HEK293T (cell line): ENCODE measurements at places on chromosomes 4 and X.

GRCh38 chrX:153642051-153642654, 4.8 kb upstream of the DUSP9 start:
- DNase-seq, result peak; percentile 51

DNA sequence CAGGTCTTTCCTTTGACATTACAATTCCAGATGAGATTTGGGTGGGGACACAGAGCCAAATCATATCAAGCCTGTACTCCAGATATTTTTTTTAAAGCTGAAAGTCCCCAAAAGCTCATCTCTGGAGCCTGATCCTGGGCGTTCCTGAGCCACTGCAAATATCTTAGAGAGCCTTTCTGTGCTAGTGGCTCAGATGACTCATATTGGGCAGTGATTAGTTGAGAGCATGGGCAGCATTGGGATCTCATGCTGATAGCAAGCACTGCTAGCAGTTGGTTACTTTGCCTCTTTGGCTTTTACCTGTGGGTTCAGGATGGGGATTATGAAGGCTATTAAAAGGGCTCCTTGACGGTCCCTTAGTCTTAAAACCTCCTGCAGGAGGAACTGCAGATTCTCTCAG, 51.4 kb upstream of the SCRG1 start:
- DNase-seq, result no peak

DNA sequence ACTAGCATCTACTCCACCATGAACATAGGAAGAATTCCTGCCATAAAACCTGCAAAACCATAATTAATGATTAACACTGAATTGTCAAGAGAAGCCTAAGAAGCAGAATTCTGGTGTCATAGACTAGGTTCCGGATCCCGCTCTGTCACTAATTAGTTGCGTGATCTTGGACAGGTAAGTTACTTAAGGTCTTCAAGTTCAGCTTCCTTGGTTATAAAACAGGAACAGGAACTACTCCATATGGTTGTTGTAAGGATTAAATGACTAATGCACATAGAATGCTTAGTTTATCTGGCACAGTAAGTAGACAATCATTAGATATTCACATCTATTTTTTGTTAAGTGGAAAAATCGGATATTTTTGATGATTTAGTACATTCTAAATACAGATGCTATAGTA, 14.3 kb downstream of the G3BP2 start:
- DNase-seq, result no peak

DNA sequence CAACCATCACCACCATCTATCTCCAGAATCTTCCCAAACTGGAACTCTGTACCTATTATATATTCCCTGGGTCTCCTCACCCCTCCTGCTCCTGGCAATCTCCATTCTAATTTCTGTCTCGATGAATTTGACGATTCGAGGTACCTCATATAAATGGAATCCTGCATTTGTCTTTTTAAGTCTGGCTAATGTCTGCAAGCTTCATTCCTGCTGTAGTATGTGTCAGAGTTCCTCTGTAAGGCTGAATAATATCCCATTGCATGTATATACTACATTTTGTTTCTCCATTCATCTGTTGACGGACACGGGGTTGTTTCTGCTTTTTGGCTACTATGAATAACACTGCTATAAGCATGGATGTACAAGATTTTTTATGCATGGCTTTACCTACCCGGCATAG, 19.5 kb downstream of the PRKG2 start:
- no peak for DNase-seq

DNA sequence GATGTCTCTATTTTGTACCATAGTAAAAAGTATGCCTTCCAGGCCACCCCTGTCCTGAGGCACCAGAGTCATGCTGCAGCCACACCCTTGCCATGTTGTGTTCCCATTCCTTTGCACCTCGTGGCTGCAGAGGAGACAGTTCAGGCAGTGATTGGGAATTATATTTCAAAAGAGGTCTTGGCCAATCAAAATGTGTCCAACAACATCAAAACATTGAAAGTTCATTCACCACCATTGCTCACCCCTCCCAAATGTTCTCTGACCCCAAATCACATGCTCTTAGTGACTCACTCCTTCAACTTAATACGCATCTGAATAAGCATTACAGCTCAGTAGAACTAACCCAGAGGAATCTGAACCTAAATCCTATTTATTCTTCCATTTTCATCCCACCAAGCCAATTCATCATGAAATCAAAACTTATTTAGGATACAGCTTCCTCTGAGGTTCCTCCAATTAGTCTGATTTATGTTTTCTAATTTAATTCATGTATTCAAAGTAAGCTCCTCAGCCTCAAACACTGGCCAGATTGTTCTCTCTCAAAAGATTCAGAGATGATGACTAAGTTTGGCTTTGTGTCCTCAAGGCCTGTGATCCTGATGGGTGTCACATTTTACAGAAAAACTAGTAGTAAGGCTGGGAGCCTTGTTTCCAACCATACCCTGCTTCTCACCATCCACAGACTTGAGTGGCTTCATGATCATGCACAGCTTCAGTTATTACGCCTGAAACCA, 323.2 kb upstream of the INTU start:
- no peak for DNase-seq

DNA sequence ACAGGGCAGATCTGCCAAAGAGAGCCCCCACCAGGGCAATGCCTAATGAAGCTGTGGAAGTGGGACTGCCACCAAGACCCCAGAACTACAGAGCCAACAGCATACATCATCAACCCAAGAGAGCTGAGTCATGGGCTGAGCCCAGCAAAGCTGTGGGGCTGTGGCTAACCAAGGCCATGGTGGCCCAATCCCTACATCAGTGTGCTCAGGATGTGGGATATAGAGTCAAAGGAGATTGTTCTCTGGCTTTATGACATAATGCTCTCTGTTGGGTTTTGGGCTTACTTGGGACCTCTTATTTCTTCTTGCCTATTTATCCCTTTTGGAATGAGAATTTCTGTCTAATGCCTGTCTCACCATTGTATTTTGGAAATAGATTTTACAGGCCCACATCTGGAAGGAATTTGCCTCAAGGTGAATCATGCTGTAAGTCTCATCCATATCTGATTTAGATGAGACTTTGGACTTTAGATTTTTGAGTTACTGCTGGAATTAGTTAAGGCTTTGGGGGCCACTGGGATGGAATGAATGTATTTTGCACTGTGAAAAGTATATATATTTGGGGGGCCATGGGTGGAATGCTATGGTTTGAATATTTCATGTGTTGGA, 5.4 kb upstream of the PRDM5 start:
- DNase-seq, result no peak

DNA sequence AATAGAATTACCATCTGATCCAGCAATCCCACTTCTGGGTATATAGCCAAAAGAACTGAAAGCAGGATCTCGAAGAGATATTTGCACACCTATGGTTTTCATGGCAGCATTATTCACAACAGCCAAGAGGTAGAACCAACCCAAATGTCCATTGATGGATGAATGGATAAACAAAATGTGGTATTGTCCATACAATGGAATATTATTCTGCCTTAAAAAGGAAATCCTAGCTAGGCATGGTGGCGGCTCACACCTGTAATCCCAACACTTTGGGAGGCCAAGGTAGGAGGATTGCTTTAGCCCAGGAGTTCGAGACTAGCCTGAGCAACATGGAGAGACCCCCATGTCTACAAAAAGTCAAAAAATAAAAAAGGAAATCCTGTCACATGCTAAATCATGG, 27.3 kb downstream of the SAT1 start:
- no peak for DNase-seq

- no peak for DNase-seq
Measured at GRCh38 chr4:88143504-88143903, 14.9 kb downstream of the ABCG2 start.

- DNase-seq, result peak; percentile 62
Measured at GRCh38 chr4:157204634-157205244, 15.8 kb upstream of the GRIA2 start.

GRCh38 chr4:41602886-41603498, 65.0 kb downstream of the LIMCH1 start:
- no peak for DNase-seq

GRCh38 chrX:100747703-100748102, 15.8 kb upstream of the SYTL4 start:
- DNase-seq, result no peak

DNA sequence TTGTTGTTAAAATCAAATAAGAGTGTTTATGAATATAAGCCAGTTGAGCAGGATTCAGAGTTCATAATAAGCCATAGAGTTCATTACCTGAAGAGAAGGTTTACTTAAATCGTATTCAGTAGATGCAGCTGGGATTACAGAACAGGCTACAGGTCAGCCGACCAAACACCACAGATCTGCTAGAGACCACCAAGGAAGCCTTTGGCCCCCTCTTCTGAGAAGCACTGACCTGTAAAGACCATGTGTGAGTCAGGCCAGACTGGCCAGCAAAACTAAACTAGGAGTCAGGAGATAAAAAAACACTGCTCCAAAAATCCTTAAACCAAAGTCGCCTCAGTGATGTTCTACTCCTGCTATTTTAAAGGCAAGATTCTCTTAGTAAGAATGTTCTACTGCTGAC, 1125.5 kb downstream of the FAT4 start:
- DNase-seq, result no peak

DNA sequence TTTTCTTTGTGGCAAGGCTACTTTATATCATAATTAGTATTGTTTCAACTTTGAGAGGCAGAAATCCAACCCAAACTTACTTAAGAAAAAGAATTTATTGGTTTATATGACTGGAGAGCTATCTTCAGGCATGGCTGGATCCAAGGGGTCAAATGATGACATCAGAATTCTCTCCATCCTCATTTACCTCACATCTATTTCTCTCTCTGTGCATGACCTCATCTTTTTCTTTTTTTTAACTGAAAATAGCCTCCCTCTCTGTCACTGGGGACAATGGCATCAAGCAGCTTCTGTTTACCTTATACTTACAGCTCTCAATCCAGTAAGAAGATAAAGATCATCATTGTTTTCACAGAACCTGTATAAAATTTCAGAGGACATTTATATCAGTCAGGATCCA, 12.0 kb upstream of the EXOC1L start:
- DNase-seq, result no peak

GRCh38 chrX:22748093-22748999, 251.4 kb upstream of the DDX53 start:
- DNase-seq, result peak; percentile 57

DNA sequence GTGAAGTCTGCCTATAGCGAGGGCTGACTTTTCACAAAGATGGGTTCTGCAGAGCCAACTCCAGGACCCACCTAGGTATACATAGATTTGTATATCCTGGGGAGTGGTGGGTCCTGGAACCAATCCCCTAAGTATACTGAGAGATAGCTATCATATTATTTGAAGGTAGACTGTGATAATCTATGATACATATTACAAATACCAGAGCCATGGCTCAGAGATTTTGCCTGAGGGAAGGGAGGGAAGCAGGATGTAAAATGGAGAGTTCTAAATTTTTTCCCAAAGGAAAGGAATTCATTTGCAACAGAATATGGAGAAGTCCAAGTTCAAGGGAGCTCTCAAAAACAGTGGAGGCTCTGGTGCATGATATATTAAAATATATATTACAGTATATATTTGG, 7.2 kb downstream of the TCEAL3 start:
- no peak for DNase-seq

DNA sequence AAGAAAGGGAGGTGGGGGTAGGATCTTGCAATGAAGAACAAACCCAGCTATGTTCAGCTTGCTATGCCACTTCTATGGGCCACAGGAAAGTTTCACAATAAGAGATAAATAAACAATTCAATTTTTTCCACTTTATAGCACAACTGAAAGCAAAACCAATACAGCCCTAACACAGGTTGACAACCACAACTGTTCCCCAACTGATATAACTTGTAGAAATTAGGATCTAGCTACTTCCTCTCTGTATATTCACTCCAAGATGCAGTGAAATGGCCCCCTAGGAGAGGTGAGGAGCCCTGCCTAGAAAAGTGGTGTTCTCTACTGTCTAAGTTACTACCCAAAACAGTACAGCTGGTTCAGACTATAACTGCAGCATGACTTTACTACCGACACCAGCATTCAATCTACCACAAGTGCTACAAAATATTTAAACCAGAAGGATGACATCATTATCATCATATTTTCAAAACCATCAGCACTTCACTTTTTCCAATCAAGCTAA, 77.0 kb downstream of the FBXW7 start:
- DNase-seq, result no peak

DNA sequence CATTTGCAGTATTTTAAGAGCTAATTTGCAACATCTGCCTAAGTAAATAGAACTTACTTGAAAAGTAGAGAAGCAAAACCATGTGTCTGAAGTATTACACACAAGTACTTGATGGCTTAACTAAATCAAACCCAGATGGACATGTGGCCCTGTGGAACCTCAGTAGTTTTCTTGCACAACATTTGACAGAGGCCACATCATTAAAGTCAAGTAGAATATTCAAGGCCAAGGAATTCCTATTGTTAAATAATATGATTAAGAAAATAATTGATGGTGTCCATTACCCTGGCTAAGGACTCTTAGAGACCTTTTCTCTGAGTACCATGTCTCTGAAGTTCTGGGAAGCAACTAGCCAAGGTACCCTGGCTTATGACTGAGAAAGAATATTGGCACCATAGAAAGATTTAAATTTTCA, 135.4 kb upstream of the OTUD4 start:
- DNase-seq, result no peak

- no peak for DNase-seq
Measured at GRCh38 chr4:128707864-128708263, 101.6 kb upstream of the JADE1 start.

DNA sequence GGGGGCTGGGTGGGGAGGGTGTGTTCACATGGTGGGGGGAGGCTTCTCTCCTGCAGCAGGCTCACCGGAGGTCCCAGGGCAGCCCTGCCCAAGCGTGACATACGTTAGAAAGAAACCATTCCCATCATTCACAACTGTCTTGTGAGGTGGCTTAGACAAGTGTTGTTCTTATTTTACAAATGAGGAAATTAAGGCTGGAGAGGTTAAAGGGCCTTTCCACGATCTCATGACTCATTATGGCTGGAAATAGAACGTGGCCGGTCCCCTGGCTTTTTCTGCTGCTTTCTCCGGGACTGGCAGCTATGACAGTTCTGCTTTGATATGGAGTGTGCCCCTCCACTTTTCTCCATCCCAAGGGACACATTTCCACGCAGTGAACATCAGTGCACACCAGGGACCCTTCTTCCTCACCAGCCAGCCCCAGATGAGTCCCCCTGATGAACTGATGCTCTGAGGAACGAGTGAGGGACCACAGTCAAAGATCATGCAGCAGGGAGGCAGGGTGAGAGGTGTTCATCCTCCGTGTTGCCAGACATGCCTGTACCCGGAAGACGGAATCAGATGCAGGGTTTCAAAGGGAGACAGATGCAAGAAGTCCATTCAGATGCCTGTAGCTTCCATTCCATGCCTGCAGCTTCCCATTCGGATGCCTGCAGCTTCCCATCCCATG, 64.0 kb upstream of the ACSL1 start:
- DNase-seq, result no peak

DNA sequence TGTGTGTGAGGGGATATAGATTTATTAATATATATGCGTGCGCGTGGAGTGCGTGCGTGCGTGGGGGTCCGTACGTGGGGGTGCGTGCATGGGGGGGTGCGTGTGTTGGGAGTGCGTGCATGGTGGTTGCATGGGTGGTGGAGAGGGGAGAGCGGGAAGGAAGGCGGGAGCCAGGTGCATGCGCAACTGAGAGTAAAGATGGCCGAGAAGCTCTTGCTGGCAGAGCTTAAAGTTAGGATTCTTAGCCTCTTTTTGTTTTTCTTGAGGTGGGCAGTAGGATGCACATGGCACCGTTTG, 45.8 kb downstream of the TEX13B start:
- DNase-seq, result no peak

GRCh38 chrX:109822861-109823260, 89.8 kb upstream of the ACSL4 start:
- no peak for DNase-seq
